ENCODE measurements at places on chromosomes 6 and 20.

GRCh38 chr6:18340781-18341551 lies 46.2 kb upstream of the RNF144B start:
- no peak for DNase-seq

DNA sequence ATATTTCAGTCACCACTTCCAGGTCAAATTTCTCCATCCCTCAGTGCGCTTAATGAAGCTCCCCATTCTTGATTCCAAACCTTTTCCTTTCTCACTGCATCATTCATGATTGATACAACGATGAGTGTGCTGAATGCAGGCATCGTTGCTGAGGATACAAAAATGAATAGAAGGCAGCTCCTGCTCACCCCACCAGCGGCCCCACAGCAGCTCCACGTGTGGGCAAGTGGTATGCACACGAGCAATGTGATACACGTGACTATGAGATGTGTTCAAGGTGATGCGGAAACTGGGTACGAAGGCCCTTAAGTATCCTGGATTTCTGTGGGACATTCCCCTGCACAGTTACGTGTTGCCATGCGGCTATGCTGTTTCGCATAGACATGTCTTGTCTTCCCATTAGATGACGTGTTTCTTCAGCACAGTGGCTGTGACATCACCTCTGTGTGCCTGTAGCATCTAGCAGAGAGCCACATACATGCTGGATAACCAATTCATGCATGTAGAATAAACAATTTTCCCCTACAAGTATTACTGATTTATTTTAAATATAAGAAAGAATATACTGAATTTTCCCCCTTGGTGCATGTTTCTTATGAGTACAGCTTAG lies 260.5 kb upstream of the AGPAT4 start:
- no peak for DNase-seq

DNA sequence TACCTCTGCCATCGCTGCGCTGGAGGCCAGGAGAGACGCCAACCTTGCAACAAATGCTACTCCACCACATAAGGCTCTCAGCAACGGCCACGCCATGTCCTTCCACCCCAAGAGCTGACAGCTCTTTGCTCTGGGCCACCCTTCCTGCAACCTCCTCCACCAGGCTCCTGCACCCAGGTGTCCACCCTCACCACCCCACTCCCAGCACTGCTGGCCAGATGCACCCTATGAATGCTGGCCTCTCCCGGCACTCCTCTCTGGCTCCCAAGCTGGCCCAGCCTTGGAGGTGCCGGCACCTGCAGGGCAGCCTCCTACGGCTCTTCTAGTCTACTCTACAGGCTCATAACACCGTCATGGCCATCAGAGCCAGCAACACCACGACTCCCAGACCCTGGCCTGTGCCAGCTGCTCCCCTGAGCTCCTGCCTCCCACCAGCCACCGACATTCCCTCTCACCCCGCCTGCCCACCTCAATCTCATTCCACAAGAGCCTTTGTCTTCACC lies 11.2 kb downstream of the TAF4 start:
- DNase-seq = no peak

DNA sequence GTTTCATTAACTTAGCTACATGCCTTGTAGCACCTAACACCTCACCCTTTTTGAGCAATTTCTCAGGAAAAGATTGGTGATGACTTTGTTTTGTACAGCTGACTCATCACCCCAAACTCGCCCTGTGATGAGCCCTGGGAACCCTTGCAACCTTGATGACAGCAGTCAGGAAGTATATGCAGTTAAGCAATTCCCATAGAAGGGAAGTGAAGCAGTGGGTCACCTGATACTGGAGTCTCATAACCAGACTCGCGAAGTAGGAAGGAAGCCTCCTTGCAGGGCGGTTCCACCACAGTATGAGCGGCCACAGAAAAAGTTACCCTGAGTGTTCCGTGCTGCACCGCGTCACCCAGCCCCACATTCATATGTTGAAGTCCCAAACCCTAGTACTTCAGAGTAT lies 82.0 kb upstream of the EDN1 start:
- DNase-seq = no peak

GRCh38 chr6:12935637-12936036 lies 219.1 kb downstream of the PHACTR1 start:
- no peak for DNase-seq

GRCh38 chr6:2688401-2689064 lies 62.2 kb downstream of the MYLK4 start:
- no peak for DNase-seq

DNA sequence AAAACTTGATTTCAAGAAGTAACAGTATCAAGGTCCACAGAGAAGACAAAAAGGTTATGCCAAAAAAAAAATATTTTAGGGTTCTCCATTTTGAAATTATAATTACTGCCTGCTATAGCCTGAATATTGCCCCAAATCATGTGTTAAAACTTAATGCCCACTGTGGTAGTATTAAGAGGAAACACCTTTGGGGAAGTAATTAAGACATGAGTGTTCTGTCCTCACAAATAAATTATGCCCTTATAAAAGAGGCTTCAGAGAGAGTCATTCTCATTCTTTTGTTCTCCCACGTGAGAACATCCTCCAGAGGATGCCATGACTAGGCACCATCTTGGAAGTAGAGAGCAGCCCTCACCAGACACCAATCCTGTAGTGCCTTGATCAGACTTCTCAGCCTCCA lies 66.2 kb downstream of the GMDS start:
- DNase-seq = no peak

GRCh38 chr20:14997791-14998190 lies 660.4 kb upstream of the FLRT3 start:
- DNase-seq = no peak

- no peak for DNase-seq
These were observed 866.7 kb upstream of the GJE1 start for GRCh38 chr6:141265756-141266623.

DNA sequence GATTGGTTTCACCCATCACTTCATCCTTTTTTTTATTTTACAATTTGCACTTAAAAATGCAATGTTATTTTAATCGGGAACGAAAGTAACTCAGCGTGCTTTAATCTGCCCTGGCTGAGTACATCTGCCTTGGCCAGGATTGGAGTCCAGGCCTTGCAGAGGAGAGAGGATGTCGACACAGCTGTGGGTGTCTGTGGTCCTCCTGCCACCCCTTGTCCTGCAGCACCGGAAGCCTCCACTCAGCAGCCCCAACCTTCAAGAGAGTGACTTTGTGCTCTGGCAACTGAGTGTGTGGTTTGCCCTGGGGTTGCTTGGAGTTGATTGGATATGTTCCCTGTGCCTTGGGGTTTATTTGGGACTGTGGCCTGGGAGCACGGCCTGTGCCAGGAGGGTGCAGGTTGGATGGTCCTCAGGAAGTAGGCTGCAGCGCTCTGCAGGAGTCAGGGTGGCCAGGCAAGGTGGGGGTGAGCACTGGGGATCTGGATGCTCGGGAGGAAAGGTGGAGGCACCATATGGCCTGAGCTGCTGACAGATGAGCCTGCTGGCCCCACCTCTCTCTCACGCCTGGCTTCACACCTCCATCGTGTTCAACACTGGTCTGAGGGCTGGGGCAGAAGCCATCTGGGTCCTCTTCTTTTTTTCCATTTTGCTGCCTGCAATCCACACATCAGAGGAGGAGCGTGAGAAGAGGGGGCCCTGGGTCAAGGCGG lies 4.3 kb downstream of the MYT1 start:
- DNase-seq = no peak

- DNase-seq = no peak
These were observed 116.7 kb upstream of the SSTR4 start for GRCh38 chr20:22918286-22918983.

GRCh38 chr6:63731930-63732329 lies 96.3 kb downstream of the PHF3 start:
- no peak for DNase-seq

- no peak for DNase-seq
These were observed 1.7 kb upstream of the POU5F1 start for GRCh38 chr6:31171931-31172905.

- no peak for DNase-seq
These were observed 94.2 kb upstream of the KCNK16 start for GRCh38 chr6:39416728-39417127.

DNA sequence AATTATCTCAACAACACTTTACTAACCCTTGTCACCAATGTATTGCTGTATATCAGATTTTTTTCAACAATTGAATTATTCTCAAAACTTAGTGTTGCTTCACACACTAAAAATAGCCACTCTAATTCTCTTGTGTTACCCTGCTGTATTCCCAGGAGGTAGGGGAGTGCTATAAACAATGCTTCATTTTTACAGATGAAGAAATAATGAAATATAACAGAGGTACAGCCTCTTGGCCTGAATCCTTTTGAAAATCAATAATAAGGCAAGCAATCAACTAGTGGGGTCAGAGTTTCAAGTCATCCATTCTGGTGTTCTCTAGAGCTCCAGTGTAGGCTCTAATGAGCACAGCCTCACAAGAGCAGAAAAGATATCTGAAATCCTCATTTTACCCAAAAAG lies 10.9 kb downstream of the HIVEP2 start:
- DNase-seq = no peak

DNA sequence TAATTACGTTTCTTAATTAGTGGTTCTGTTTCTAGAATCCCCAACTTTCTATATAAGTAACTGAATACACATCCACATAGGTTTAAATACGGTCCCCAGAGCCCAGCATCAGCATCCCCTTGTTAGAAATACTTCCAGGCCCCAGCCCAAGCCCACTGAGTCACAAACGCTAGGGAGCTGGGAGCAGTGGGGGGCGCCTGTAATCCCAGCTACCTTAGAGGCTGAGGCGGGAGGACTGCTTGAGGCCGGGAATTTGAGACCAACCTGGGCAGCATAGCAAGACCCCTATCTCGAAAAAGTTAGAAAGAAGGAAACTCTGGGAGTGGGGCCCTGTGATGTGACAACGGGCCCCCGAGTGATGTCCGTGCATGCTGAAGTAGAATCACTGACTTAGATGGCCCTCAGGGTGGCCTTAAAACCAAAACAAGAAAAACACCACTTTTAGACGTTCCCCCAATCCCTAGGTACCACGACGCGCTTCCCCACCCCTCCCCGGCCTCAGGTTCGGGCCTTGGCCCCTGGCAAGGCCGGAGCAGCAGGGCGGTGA lies 1.3 kb upstream of the PPP1R3G start:
- DNase-seq = no peak
